Activated CD8-positive, alpha-beta memory T cell treated with anti-CD3 and anti-CD28 coated beads for 48 hours (primary cell): ENCODE measurements at places on chromosomes 6 and 20.
A peak's percentile ranks its signal among the peaks of the same experiment; 100 is the strongest.

DNA sequence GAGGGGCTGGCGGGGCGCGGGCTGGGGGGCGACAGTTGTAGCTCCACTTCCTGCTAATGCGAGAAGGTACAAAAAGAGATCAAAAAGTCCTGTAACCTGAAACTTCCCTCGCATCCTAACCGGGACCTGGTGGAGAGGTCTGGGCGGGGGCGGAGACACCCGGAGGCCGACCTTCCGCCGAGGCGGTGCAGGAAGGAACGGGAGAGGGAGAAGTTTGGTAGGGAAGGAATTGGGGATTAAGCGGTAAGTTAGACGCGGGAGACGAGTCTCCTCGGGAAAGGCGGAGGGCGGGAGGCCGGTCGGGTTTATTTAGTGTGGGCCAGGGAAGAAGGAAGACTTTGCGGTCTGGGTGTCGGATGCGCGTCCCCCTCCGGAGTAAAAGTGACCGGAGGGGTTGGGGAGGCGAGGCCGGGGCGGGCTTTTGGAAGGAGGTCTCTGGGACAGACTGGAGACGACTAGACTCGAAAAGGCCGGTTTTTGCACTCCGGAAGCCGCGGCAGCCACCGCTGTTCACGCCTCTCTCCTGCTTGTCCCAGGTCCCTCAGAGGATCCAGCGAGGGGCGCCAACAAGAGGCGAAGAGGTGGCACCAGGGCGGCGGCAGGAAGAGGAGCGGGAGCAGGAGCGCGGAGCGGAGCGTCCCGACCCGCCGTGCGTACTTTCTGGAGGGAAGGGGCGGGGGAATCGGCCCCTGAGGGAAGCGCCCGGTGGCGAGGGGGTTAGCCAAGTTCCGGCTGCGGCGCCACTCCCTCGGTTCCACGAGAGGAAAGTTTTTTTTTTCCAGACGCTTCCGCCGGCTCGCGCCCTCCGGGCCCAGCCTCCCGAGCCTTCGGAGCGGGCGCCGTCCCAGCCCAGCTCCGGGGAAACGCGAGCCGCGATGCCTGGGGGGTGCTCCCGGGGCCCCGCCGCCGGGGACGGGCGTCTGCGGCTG lies 734 bp downstream of the TPBG start:
- DNase-seq = no peak

GRCh38 chr6:47701363-47701762 lies 3.0 kb downstream of the ADGRF4 start:
- no peak for DNase-seq

- DNase-seq = no peak
Observed at GRCh38 chr6:101961357-101961756, 567.8 kb downstream of the GRIK2 start.

- DNase-seq = no peak
Observed at GRCh38 chr6:97586344-97586743, 303.3 kb upstream of the MMS22L start.

DNA sequence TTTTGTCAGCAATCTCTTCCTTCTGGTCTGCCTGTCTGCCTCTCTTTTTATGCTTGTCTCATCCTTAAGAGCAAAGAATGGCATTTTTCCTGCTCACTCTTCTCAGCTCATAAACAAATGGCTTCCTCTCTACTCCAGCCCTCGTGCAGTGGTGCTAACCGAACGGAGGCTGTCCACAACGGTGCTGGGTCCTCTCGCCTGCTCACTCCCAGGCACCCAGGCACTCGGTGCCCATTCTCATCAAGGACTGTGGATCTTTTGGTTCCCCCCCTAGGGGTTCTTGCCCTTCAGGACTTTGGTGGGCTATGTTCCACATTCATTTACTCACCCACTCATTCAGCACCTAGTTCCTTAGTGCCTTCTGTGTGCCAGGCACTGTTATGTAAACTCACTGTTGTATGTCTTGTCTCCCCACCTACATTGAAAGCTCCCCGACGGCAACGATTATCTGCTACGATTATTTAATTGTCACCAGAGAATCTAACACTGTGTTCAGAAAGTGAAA lies 113.9 kb downstream of the FYN start:
- no peak for DNase-seq

DNA sequence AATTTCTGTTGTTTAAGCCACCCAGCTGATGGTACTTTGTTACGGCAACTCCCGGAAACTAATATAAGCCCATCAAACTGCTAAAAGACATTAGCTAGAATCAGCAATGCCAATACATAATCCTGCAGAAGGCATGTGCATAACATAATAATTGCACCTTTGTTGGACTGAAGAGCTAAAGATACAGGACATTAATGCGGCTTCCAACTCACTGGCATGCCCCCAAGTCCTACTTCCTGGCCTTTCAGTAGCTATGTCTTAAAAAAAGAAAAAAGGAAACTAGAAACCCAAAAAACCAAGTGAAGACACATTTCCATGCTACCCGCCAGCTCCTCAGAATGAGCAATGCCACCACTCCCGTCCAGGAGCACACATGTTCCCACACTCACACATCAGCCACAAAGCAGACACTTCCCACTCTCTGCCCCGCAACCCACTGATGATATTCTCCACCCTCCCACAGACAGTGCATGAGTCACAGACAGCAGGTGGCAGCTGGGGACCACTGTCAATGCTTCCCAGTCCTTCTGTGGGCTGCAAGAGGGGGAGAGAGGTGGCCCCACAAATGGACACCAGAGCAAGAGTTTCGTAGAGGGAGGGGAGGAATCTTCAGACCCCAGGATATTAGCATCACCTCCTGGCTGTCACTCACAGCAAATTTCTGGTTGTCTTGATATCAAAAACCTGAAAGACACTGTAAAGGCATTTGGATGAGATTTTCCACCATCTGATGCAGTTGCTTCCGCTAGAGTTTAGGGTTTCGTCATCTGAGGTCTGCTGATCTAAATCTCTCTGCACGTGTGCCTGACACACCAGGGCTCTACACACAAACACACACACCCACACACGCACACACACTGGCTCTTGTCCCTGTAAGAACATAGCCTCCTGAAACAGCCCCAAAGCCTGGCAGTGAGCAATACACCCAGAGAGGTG lies 32.8 kb downstream of the GFOD1 start:
- DNase-seq = peak; percentile 64

- DNase-seq = no peak
Observed at GRCh38 chr6:15935661-15936060, 193.2 kb upstream of the MYLIP start.

- DNase-seq = no peak
Observed at GRCh38 chr20:32968478-32969241, 35.6 kb downstream of the SUN5 start.

- no peak for DNase-seq
Observed at GRCh38 chr6:163387317-163387716, 27.2 kb upstream of the QKI start.
